Activated CD8-positive, alpha-beta memory T cell treated with anti-CD3 and anti-CD28 coated beads for 1 hour (primary cell): ENCODE measurements at places on chromosomes 11 and 22.

- DNase-seq = no peak
These were observed 460.9 kb upstream of the LRRC4C start for GRCh38 chr11:41920374-41920773.

GRCh38 chr11:44839458-44840084 lies 111.1 kb downstream of the TP53I11 start:
- DNase-seq = no peak

DNA sequence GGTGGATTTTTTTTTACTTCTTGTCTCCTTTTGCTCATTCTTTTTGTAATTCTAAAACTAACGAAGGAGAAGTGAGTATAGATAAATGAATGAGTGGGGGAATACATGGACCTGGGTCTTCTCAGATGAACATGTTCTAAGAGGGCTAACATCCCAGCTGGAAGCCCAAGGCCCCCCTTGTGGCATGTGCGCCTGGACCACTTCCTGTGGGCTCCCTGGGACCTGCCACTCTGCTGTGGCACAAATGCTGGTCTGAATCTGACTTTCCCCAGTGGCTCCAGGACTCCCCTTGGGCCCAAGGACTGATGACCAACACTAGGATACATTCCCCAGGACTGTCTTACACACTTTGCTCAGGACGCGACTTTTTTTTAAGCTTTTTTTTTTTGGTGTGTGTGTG lies 32.7 kb upstream of the ALX4 start:
- DNase-seq = no peak

DNA sequence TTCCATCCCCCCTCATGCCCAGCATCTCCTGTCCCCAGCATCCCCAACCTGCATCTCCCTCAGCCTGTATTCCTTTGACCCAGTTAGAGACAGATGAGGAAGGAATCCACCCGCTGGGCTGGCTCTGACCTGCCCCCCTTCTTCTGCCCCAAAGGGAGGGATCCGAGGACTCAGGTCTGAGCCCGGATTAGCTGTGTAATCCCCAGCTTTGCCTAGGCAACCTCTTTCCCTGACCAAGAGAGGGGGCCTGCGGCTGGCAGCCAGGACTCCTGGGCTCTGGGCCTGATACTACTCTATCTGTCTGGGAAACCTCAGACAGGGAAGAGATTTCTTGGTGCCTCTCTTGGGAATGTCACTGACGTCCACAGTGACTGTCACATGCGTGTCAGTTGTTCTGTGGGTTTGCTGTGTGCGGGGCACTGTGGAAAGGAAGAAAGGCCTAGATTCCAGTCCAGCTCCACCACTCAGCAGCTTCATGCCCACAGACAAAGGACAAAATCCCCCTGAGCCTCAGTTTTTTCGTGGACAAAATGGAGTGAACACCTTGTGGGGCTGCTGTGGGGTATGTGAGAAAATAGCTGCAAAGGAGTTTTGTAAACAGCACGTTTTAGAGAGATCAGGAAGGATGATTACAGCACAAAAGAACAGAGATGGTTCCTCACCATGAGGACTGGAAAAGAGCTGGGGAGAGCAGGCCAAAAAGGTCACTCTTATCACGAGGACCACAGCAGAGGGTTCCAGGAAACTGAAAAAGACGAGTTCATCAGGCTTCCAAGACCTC lies 1.3 kb upstream of the NDUFV1 start:
- DNase-seq = no peak

- DNase-seq = no peak
These were observed 42.2 kb downstream of the MRTFA start for GRCh38 chr22:40594346-40594745.

DNA sequence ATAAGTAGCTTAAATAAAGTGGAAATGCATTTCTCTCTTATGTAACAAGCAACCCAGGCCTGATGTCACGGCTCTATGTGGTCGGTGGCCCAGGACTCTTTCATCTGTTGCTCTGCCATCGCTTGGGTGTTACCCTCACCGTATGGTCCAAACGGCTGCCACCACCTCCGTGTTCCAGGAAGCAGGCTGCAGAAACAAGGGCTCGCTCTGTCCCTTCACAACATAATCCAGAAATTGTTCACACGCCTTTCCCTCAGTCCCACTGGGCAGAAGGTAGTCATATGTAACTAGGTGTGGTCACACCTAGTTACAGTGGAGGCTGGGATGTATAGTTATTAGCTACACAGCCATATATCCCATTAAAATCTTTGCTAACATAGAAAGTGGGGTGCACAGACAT lies 421.0 kb downstream of the SOX6 start:
- no peak for DNase-seq

- DNase-seq = no peak
These were observed 81.3 kb upstream of the BLID start for GRCh38 chr11:122197066-122197987.

GRCh38 chr11:27914080-27914479 lies 193.9 kb downstream of the KIF18A start:
- DNase-seq = no peak

DNA sequence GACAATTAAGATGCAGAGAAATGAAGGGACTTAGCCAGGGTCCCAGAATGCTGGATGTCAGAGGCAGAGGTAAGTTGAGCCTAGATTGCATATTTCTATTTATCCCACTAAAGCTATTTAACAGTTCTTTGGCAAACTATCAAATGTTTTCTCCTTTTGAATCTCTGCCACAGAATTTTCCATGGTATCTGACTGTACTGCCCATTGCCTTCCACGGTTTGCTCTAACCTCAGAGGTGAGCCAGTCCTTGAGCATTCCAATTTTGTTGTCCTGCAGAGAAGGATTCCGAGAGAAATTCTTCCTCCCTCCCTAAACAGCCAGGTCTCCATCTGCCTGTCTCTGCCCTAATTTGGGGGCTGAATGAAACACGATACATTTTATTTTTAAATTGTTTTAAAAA lies 368.3 kb upstream of the SYN3 start:
- DNase-seq = no peak

DNA sequence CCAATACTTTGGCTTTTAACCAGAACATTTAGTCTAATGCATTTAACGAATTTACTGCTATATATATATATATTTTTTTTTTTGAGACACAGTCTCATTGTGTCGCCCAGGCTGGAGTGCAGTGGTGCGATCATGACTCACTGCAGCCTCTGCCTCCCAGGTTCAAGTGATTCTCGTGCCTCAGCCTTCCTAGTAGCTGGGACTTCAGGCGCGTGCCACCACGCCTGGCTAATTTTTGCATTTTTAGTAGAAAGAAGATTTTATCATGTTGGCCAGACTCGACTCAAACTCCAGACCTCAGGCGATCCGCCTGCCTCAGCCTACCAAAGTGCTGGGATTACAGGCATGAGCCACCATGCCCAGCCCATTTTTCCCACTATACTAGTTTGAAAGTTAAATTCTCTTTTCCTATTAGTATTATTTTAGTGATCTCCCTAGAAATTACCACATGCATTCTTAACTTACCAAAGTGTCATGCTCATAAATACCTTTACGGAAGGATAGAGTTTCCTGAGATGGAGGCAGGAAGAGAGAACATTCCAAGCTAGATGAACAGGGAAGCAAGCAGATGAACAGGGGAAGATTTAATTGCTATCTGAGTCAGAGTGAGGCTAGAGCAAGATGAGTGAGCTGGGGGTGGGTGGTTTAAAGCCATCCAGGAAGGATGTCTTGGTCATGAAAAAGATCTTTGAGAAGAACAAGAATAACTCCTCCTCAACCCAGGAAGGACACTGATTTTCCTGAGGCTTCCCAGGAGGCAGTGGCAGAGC lies 4.4 kb upstream of the PGAP2 start:
- no peak for DNase-seq

- no peak for DNase-seq
These were observed 71.2 kb downstream of the PDHX start for GRCh38 chr11:34987617-34988016.

DNA sequence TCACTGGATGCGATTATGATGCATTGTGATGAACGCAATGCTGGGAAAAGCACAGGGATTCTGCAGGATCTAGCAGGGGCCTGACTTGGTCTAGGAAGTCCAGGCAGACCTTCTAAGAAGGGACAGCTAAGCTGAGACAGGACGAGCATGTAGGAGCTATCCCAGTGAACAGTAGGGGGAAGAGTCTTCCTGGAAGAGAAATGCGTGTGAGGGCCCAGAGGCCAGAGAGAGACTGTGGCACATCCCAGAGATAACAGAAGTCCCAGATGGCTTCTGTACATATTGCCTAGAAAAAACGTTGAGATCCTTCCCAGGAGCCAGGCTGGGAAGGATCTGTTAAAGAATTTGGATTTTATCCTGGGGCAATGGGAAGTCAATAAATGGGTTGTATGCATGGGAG lies 24.6 kb downstream of the RCN1 start:
- no peak for DNase-seq

GRCh38 chr11:111450480-111451320 lies 61.5 kb downstream of the BTG4 start:
- no peak for DNase-seq

GRCh38 chr11:36292311-36292722 lies 3.1 kb upstream of the COMMD9 start:
- no peak for DNase-seq

DNA sequence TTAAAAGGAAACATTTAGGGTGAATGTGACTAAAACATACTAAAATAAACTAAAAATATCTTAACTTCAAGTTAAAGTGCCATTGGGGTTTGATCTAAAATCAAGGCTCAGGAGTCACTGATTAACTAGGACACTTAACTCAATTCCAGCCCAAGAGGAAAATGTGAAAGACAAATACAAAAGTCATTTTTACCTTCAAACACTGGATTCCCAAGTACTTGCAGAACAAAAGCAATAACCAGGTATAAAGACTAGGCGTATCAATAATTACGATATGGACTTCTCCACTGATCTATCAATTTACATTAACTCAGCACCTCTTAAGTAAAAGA lies 15.6 kb downstream of the ALKBH8 start:
- DNase-seq = no peak

- no peak for DNase-seq
These were observed 559 bp downstream of the SNX19 start for GRCh38 chr11:130915603-130916237.

DNA sequence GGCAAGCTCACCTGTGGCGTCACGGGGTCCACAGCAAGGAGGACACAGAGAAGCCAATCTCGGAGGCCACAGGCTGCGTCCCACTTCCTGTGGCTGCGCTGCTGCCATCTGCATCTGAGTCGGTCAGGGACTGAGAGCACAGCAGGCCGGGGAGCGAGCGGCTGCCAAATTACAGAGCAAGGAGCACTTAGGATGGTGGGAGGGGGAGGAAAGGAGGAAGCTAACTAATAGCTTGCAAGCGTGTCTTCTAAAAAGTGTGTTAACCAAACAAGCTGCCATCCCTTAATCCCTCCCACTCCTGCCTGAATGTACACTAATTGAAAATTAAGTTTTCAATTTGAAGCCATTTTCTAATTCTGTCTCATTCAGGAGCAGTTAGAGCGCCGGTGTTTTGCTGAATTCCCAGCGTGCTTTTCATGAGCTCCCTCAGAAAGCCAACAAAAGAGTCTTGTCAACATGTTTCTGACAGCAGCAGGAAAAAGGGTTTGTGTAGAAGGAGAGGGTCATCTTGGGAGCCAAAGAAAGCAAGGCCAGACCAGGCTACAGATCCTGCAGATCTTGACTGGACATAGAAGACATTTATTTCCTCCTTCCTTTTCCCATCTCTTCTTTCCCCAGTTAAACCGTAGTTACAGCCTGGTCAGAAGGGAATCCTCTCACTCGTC lies 42.4 kb upstream of the API5 start:
- DNase-seq = no peak

- no peak for DNase-seq
These were observed 666.7 kb upstream of the RAG2 start for GRCh38 chr11:37264783-37265182.

- no peak for DNase-seq
These were observed 204.2 kb upstream of the TBCEL start for GRCh38 chr11:120819437-120820365.

DNA sequence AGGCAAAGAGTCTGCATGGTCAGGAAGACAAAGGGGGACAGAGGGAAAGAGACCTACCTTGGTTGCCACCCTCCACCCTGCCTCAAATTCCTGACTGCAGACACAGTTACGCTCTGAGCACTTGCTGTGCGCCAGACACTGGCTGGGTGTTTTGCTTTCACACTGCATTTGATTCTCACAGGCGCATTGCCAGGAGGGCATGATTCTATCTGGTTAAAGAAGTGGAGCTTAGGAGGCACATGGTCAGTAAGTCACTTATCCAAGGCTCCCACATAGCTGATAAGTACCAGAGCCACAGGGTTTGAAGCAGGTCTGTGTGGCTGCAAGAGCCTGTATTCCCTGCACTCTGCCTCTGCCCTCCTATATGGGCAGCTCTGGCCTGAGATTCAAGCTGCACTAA lies 103.9 kb downstream of the TIMP3 start:
- DNase-seq = no peak

- no peak for DNase-seq
These were observed 79.0 kb downstream of the AASDHPPT start for GRCh38 chr11:106156290-106156937.

GRCh38 chr11:22049276-22049675 lies 143.6 kb upstream of the ANO5 start:
- DNase-seq = no peak

DNA sequence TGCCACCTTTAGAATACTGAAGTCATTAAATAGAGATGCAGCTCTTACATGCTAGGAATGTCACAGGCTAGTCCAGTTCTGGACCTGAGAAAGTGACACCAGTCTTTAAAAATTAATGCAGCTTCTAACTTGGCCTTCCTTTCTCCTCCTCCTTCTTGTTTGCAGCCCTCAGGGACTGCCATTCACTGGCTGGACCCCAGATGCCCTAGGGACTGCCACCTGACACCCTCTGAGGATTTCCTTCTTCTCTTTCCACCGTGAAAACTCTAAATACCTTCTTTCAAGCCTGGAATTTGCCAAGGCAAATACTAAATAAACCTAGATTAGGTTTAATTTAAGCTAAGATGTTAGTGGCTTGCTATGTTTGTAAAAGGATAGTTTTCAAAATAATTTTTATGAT lies 78.4 kb downstream of the MUC15 start:
- no peak for DNase-seq

DNA sequence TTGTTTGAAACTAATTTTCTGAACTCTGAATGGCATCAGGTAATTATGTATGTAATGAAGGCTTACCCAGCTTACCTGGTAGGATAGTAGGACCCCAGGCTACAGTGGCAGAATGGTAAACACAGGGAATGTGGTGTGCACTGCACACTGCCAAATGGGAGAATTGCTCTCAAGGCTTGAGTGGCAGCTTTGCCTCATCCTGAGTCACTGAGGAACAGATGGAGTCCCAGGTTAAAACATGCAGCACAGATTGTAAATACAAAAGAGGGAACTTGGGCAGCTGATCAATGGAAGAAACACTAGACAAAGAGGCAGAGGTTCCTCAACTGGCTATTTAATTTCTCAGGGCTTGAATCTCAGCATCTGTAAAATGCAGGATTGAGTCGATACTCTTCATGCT lies 24.4 kb downstream of the GPR83 start:
- no peak for DNase-seq

DNA sequence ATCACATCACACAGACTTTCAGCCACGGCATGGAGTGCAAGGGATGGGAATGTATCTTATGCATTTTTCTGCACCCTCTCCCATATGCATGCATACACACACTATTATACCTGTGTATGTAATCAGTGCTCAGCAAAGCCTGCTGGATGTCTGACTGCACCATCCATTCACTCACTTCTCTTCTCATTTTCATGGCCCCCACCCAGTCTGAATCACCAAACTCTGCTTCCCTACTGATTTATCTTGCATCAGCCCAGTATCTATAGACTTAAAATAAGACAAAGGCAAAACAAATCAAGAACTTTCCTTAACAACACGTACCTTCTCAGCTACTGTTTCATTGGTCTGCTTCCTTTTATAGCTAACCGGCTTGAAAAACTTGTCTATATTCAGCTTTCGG lies 21.6 kb downstream of the DBX1 start:
- DNase-seq = no peak

- DNase-seq = no peak
These were observed 28.8 kb downstream of the YAP1 start for GRCh38 chr11:102139081-102139498.
